ENCODE measurements at places on chromosomes 1 and 21.

- DNase-seq: no peak
Measured at GRCh38 chr1:234833118-234833517, 223.1 kb upstream of the IRF2BP2 start.

DNA sequence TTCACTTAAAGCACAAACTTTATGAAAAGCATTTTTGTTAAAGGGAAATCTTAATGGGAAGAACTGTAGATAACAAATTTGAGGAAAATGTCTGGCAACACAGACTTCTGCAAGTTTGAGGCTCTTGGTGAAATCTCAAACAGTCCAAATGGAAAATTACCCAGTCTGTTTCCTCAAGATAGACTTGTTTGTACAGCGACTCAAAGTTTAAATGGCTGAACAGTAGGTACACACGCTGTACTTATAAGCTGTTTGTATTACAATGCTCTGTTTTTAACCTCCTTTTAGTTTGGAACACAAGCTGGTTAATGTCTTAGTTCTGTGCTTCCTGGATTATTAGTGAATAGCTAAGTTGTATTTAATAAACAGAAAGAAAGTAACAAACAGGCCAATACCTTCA, 217.1 kb downstream of the NFIA start:
- no peak for DNase-seq

GRCh38 chr1:18015719-18016118, 91.9 kb upstream of the IGSF21 start:
- DNase-seq: no peak

DNA sequence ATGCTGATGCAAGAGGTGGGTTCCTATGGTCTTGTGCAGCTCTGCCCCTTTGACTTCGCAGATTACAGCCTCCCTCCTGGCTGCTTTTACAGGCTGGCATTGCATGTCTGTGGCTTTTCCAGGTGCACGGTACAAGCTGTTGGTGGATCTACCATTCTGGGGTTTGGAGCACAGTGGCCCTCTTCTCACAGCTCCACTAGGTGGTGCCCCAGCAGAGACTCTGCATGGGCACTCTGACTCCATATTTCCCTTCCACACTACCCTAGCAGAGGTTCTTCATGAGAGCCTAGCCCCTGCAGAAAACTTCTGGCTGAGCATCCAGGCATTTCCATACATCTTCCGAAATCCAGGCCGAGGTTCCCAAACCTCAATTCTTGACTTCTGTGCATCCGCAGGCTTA, 989.0 kb downstream of the PLA2G4A start:
- no peak for DNase-seq

GRCh38 chr1:54742282-54742681, 22.0 kb downstream of the PARS2 start:
- DNase-seq: no peak

GRCh38 chr1:201678264-201679101, 139.6 kb downstream of the NAV1 start:
- DNase-seq: no peak

DNA sequence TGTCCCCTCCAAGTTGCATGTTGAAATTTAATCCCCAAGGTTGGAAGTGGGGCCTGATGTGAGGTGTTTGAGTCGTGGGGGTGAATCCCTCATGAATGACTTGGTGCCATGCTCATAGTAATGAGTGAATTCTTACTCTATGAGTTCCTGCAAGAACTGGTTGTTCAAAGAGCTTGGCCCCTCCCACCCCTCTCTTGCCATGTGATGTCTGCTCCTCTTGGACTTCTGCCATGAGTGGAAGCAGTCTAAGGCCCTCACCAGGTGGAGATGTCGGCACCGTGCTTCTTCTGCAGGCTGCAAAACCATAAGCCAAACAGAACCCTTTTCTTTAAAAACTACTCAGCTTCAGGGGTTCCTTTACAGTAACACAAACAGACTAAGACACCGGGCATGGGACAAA, 14.3 kb downstream of the G0S2 start:
- no peak for DNase-seq

DNA sequence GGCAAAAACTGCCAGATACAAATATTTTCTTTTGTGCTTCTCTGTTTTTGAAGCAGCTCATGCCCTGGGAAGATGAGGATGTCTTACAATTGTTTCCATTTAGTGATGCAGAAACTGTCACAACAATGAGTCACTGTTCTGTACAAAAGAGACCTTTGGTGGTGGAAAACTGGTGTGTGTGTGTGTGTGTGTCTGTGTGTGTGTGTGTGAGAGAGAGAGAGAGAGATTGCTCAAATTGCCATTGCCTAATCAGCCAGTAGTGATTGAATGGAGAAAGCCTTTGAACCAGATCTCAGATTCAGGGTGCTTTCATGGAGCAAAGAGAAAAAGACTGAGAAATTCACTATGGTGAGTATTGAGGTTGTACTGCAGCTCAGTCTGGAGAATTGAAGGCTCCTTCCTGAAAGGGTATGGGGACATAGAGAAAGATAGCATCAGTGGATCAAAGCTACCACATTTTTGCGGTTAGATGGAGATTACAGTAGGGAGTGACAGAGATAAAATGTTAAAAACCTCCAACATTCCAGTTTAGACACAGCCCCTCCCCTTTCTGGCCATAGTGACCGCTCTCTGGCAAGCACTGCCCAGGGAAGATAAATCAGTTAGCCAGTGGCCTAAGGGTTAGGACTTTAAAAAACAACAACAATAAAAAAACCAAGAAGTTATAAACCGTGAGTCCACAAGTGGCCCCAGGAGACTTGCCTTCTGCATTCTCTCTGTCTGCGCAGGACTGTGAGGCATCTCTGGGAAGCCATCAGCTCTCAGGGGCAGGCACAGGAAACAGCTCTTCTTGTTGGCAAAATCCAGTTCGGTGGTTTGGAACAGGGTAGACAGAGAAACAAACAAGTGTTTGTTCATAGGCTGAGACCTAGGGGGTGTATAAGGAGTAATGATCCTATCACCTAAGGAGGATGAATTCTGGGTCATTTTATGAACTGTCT, 406.5 kb downstream of the DUSP10 start:
- DNase-seq: no peak

DNA sequence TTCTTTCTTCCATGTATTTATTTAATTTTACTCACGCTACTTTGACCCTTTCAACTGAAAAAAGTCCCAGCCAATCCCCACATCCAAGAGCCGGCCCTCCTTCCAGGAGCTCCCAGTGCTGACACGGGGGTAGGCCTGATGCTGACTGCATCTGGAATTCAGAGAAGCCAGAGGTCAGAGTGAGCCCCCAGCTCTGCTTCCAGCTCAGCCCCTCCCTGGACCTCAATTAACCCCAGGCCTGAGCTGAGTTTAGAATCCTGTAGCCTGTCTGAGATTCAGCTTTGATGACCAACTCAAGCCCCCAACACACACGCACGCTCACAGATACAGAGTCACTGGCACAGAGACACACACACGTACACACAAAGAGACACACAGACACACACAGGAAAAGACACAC, 247.9 kb downstream of the NPHP4 start:
- no peak for DNase-seq

GRCh38 chr1:115882913-115883902, 42.3 kb upstream of the NHLH2 start:
- DNase-seq: no peak

All from heart left ventricle (tissue), 16 donors.